ENCODE measurements at places on chromosomes 12 and 14. TPM values are rescaled to one million over a fixed set of nuclear protein-coding genes. Genes with fewer than 3 reads are reported as not detected.

- DNase-seq = no peak
Measured at GRCh38 chr12:112986291-112986800, 8.0 kb downstream of the OAS2 start.

The SLC39A2 gene
- not detected for total RNA-seq

DNA sequence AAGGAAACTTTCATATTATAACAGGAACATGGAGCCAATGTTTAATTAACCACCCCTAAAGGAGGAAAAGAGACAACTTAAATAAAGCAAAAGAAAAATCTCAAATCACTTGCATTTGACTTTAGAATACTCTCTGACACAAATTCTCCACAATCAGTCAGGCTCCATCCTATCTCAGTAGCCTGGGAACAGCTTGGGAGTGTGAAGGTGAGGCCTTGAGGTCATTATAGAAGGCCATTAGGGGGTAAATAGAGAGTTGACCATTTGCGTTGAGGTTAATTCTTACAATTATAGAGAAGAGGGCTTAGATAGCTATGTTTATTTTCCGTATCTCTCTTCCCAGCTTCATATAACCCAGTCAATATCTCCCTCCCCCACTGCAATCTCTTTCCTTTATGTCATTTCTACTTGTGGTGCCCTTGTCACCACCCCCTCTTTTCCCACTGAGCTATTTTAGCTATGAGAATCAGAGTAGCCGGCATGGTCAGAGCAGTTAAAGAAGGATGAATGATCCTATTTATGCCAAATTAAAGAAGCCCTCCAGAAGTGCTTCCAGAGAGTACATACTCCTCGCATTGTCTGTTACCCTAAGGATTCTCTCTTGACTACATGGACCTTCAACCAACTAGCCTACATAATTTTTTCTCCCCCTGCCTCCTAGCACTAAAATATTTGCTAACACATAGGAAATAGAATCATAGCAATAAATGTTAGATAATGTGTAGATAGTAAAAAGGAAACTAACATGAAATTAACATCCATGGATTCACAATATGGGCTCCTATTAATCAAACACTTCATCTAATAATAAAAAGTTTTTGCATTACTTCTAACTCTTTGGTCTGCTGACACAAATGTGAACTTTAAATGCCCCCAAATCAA, 135.2 kb upstream of the KRR1 start:
- DNase-seq = no peak

The ACVRL1 gene
- 57.6 TPM for total RNA-seq

- DNase-seq = no peak
Measured at GRCh38 chr12:16612647-16613046, 6.7 kb upstream of the LMO3 start.

The RAPGEF3 gene
- 73.4 TPM for total RNA-seq

The ASIC1 gene
- total RNA-seq = 5.5 TPM

The SLC25A47 gene
- total RNA-seq = not detected

The ADAM20 gene
- total RNA-seq = 3.6 TPM

The SOCS4 gene
- 29.7 TPM for total RNA-seq

GRCh38 chr14:65286443-65286842, 126.1 kb upstream of the FUT8 start:
- DNase-seq = no peak

DNA sequence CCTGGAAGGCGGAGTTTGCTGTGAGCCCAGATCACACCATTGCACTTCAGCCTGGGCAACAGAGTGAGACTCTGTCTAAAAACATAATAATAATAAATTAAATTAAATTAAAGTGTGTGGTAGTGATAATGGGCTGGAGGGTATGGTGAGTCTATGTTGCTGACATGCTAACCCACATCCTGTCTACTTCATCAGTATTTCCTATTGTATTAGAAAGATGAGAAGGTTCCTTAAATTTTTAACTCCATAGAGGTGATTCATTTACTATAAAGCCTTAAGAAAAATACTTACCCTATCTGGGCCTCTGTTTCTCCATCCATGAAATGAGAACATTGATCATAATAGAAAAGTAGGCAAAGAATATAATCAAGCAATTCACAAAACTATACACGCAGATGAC, 280.5 kb downstream of the FBXL14 start:
- DNase-seq = no peak
